Central memory CD4-positive, alpha-beta T cell (primary cell): ENCODE measurements at places on chromosomes 4 and X.

DNA sequence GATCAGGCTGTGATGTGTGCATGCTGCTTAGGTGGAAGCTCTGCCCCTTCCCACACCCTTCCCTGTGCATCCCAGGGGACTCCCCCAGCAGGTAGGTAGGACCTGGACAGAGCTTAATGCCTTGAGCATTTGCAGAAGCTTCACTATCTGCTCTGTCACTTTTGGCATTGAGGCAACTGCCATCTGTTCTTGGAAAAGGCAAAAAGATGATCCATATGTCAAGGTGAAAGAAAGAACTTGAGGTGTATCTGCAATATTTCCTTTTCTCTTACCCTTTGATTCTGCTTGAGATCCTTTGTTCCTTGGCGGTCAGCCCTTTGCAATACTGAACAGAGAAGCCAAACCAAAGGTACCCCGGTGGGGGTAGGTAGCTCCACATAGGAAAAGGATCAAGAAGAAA is 37.1 kb upstream of the TBC1D9 start:
- DNase-seq = no peak

DNA sequence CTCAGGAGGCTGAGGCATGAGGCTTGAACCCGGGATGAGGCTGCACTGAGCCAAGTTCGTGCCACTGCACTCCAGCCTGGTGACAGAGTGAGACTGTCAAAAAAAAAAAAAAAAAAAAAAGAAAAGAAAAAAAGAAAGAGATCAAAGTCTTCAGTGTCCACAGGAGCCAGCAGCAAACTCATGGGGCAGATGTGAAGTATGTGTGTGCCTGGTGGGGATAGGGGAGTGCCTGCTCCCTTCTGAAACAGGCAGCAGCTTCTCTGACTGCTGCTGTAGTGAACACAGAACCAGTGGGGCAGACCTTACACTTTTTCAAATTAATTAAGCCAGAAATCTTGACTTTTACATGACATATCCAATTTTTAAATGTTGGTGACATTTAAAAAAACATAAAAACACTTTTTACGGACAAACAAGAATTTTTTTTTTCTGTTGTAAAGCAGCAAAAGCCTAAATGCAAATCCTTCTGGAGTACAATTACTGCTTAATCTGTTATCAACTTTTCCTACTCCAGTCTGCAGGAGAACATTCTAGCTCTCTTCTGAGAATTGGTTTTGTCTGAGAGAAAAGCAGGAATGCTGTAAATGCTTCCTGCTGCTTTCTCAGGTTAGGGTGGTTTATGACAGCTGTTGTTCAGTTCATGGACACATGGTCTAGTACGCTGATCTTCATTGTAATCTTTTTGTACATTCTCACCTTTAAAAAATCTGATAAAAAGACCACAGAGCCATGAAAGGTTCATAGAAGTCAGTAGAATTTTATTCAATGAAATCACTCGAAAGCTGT is 311.1 kb downstream of the CAMK2D start:
- no peak for DNase-seq

- no peak for DNase-seq
Measured at GRCh38 chr4:39648827-39649558, 10.3 kb upstream of the SMIM14 start.

- no peak for DNase-seq
Measured at GRCh38 chrX:130696542-130696941, 206.5 kb downstream of the ENOX2 start.

DNA sequence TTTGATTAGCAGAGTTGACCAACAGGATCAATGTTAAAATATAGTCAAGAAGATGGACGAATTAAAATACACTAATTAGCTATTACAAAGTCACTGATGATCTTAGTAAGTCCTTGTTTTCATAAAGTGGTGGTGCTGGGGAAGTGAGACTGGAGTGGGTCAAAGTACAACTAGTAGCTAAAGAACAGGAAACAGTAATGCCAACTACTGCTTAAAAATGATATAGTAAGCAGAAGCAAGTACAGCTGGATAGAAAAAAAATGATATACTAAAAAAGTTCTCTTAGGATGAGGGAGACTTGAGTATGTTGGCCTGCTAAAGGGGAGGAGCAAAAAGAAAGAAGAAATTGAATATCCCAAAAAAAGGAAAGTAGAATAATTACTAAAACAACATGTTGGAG is 580.8 kb upstream of the FTHL17 start:
- no peak for DNase-seq

- DNase-seq = no peak
Measured at GRCh38 chr4:180721356-180721755, 1521.8 kb upstream of the TENM3 start.

GRCh38 chrX:24979081-24979480 is 36.7 kb downstream of the ARX start:
- no peak for DNase-seq

DNA sequence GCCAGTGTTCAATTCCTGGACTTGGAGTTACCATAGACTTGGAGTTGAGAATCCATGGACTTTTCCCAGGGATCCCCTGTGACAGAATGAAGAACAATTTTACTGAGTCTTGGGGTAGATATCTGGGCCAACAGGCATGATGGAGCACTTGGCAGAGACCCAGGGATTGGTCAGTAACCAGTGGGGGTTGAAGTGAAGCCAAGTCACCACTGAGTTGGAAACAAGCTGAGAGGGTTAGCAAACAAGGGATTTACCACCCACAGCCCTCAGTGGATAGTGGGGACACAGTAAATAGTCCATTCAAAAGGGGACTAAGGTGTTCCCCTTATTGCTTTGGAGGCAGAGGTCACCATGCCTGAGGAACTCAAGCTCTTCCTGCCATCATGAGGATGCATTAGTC is 281.7 kb downstream of the PPP1R2C start:
- no peak for DNase-seq

DNA sequence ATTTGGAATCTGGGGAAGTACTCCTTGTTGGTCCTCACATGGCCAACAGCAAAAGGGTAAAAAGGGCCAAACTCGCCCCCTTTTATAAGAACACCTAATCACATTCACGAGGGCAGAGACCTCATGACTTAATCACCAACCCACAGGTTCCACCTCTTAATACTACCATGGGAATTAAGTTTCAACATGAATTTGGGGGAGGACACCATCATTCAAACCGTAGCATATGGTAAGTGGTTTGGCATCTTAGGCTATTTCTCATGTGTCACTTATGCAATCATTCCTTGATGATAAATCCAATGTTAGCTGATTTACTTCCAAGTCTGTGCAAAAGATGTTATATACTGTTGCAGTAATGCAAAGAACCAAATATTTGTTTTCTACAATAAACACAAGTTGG is 302.9 kb upstream of the FAM241A start:
- DNase-seq = no peak

GRCh38 chr4:76952071-76952470 is 2.5 kb downstream of the SEPTIN11 start:
- DNase-seq = no peak

- no peak for DNase-seq
Measured at GRCh38 chr4:77012726-77013125, 63.1 kb downstream of the CCNI start.

DNA sequence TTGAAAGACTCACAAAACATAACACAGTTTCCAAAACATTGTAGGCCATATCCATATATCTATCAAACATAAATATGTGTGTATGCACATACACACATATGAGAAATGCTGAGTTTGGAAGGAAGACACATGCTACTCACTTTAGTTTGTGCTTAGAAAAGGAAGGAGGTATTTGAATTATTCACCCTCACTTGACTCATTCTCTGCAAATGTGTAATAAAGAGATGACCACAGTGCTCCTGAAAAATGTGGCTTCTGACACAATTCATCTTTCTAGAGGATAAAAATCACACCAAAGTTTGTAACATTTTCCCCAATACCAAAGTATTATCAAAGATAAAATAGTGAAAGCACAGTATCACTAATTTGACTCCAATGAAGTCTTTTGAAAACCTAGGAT is 950.1 kb downstream of the FAT4 start:
- no peak for DNase-seq

DNA sequence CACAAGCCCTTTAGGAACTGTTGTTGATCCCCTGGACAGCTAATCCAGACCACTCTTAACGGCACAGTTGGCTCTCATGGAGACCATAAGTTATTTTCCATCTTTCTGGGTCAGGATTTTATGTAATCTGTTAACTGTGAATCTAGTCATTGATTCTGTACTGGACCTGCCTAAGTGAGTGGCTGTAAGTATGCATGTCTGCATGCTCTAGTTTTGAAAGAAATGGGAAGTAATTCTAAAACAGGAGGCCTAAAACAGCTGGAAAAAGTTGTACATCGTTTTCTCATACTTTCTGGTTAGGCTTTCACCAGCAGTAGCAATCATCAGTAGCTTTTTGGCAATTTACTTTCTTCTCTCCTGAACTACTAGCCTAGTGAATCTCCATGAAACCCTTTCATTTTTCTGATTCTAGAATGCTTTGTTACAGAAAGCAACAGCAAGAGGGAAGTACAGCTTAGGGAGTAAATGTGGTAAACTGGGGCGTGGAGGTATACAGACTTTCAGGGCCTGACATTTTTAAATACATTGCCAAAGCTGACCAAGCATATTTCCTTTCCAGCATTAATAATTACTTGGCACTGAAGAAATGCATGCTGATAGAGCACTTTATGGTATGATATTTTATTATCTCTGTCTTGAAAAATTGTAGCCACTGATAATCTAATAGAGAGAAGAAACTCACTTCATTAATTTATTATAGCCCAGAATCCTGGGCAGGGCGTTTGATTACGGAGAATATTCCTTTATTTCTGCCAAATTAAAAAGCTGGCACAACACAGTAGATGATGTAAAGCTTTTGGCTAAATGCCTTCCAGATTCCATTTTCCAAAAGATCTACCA is 202.7 kb downstream of the BANK1 start:
- DNase-seq = no peak

GRCh38 chr4:98939892-98940298 is 11.0 kb upstream of the EIF4E start:
- DNase-seq = peak; percentile 12

GRCh38 chrX:13452283-13452682 is 117.1 kb upstream of the EGFL6 start:
- no peak for DNase-seq

DNA sequence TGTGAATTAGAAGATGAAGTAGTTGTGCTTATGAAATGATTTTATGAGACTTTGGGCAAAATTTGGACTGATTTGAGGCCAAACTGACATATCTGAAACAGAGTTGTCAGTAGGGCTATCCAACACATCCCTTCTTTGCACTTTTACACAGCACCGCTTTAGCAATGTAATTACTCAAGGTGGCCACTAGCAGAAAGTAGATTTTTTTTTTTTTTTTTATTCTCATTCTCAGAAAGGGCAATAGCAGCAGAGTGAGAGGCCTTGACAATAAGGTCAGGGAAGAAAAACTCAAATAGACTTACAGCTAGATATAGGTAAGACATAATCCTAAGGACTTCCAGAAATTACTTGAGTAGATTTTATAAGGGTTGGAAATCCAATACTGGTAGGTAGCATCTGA is 414.3 kb downstream of the NAP1L3 start:
- DNase-seq = no peak

DNA sequence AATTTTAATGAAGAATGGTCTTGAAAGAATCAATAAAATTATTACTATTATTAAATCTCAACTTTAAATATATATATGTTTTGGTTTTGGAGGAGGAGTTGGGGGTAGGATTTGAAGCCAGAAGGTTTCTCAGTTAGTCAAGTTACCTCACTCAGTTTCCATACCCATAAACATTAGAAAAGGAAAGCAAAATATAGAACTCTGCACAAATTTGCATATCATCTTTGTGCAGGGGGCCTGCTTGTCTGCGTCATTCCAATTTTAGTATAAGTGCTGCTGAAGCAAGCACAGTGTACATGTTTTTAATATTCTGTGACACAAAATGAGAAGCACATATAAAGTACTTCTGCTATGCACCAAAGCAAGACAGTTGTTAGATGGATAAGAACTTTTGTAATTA is 47.5 kb upstream of the SCRG1 start:
- DNase-seq = no peak

GRCh38 chr4:1295405-1296055 is 5.8 kb downstream of the MAEA start:
- no peak for DNase-seq

DNA sequence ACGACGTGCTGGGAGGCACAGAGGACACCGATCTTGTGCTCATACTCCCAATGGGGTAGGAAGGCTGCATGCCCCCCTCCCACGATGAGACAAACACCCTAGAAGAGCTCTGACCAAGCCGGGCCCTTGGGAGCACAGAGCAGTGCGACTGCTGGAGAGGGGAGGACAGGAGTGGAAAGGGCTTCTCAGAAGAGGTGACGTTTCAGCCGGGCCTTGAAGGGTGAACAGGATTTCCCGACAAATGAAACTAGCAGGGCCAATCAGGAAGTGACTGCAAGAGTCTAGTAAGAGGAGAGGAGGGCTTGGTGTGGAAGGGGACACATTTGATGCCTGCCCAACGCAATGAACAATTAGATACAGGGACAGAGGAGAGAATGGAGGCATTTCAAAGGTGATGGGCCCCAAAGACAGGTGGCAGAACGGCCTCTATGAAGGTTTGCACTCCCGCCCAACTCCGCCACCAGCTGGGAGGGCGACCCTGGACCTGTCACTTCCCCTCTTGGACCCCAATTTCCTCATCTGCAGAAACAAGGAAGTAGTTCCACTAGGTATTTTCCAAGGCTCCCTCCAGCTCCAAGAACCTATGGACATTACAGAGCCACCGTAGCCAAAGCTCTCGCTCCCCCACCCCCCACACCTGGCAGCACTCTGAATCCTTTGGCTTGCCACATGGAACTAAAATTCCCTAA is 3.9 kb downstream of the HCFC1 start:
- DNase-seq = peak; percentile 52

GRCh38 chr4:38160487-38161207 is 200.4 kb downstream of the PTTG2 start:
- DNase-seq = peak; percentile 78

DNA sequence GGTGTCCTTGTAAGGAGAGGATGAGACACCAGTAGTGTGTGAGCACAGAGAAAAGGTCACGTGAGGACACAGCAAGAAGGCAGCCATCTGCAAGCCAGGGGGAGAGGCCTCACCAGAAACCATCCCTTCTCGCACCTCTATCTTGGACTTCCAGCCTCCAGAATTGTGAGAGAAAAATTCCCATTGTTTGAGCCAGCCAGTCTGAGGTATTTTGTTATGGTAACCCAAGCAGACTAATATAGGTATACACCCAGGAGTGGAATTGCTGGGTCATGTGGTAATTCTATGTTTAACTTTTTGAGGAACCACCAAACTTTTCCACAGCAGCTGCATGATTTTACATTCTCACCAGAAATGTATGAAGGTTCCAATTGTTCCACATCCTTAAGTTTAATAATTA is 25.6 kb downstream of the ZDHHC9 start:
- DNase-seq = no peak

DNA sequence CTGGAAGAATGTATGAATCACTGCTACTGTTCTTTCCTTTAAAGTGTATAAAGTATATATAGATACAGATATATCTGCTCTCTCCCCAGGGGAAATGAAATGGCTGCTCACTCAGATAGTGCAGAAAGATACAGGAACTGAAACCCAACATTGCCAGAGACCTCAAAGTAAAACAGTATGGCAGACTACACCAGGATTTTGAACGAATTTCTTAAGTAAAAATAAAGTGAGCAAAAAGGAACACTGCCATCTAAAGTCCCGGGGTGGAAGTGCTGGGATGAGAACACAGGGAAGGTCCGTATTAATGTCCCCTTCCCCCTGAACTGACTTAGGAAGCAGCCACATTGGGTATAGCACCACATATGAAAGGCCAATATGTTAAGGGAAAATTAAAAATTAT is 93.4 kb downstream of the TMA16 start:
- DNase-seq = no peak

- DNase-seq = no peak
Measured at GRCh38 chr4:48121180-48121579, 12.9 kb downstream of the TXK start.

GRCh38 chr4:95038791-95039190 is 281.0 kb downstream of the BMPR1B start:
- DNase-seq = no peak

GRCh38 chr4:38164346-38164745 is 204.1 kb downstream of the PTTG2 start:
- DNase-seq = no peak
